ENCODE measurements at places on chromosomes 4 and X.

- DNase-seq, result no peak
These were observed 267.3 kb upstream of the TET2 start for GRCh38 chr4:104879367-104879766.

- DNase-seq, result no peak
These were observed 1873.7 kb upstream of the IGFBP7 start for GRCh38 chr4:58983887-58984286.

DNA sequence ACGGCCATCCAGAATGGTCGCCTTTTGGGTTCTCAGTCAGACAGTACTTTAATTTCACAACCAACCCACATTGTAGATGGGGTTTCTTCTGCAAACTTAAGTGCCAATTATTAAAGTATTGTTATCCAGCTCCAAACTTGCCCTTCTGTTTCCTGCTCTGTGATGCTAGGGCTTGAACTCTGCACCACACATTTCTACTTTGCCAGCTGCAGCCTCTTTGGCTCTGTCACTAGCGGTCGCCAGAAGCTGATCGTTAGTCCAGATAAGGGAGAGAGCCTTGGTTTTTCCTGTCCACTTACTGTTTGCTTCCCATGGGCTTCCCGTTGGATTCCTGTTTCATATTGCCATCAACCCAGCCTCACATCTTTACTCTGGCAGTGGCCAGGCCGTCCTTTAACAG is 196.6 kb downstream of the ASB9 start:
- peak; percentile 0 for DNase-seq

DNA sequence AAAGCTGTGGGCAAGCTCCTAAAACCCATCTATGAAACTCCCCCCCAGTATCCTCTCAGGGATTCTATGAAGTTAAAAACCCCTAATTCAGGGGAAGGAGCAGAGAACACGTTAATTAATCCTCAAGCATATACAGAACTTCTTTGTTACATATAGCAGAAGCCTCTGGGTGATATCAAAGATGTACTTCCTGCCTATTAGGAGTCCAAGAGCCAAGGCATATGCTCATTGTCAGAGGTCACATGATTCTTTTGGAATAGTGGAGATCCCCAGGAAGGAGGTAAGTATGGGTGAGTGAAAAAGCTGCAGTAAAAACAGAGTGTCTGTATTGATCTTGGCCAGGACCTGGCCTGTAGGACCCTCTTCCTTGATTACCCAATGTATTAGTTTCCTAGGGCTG is 2.9 kb upstream of the SPARCL1 start:
- no peak for DNase-seq

DNA sequence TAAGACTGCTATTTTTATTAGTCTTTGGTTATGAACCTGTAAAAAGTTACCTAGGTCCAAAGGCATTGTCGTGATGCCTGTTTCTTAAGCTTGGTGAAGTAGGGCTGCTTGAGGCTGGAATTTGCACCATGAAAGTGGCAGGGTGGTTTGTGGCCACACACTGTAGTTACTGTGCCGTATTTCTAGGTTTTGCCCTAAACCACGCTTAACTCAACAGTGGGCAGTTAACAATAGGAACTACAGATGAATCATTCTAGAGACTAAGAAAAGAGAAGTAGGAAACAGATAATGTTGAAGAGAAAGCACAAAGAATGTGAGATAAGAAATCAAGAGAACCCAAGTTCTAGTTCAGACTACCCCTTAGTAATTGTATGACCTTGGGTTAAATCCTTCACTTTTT is 11.5 kb downstream of the ETNPPL start:
- no peak for DNase-seq

Measured in lung microvascular endothelial cell (primary cell).